ENCODE measurements at places on chromosomes 6 and 20. TPM values are rescaled to one million over a fixed set of nuclear protein-coding genes. Genes with fewer than 3 reads are reported as not detected.

Gene TXLNB
- total RNA-seq: 0.73 TPM

Gene GSTA3
- not detected for total RNA-seq

Gene UBE2J1
- total RNA-seq: 54.5 TPM

Gene SYNJ2
- total RNA-seq: 33.4 TPM

Gene HSPA1L
- total RNA-seq: 0.14 TPM

Gene DLK2
- total RNA-seq: 5.8 TPM

Gene SLC23A2
- total RNA-seq: 19.1 TPM

Gene RAB32
- 12.4 TPM for total RNA-seq

Gene TFAP2D
- not detected for total RNA-seq

Gene RALGAPB
- total RNA-seq: 51.5 TPM

Gene BPIFA1
- not detected for total RNA-seq

Gene HRH3
- 0.15 TPM for total RNA-seq

Gene CTCFL
- total RNA-seq: not detected

Gene SCGN
- not detected for total RNA-seq

Gene GNAS-AS1
- not detected for total RNA-seq

Gene FAM162B
- total RNA-seq: not detected

Gene FARS2
- total RNA-seq: 10.5 TPM

Gene SNX5
- total RNA-seq: 186 TPM

Gene LST1
- total RNA-seq: not detected

Gene MYLK4
- 3.0 TPM for total RNA-seq

Gene VSX1
- total RNA-seq: 0.06 TPM

Gene SRMS
- not detected for total RNA-seq

Gene CCN6
- total RNA-seq: not detected

Gene AKAP12
- total RNA-seq: 63.4 TPM

Gene PRSS35
- total RNA-seq: not detected

Gene ABHD16B
- total RNA-seq: not detected

Gene NKX2-4
- total RNA-seq: 3.9 TPM

Gene UBE2C
- 615 TPM for total RNA-seq
